ENCODE measurements at places on chromosomes 5 and 9. TPM values are rescaled to one million over a fixed set of nuclear protein-coding genes. Genes with fewer than 3 reads are reported as not detected.

MVB12B gene
- total RNA-seq: 7.8 TPM

SHISAL2B gene
- not detected for total RNA-seq

- H3K27ac ChIP-seq: no peak overlapping the region
- DNase-seq: no peak
- peaks cover 20% of the 10 kb centered on the region for H3K4me1 ChIP-seq
- no peaks in the 10 kb centered on the region for H3K27me3 ChIP-seq
Measured at GRCh38 chr9:91429501-91429900, 5.9 kb upstream of the NFIL3 start.

- DNase-seq: no peak
- H3K27ac ChIP-seq: no peak overlapping the region
- H3K4me1 ChIP-seq: no peaks in the 10 kb centered on the region
- H3K27me3 ChIP-seq: no peaks in the 10 kb centered on the region
- no peaks in the 10 kb centered on the region for H3K36me3 ChIP-seq
- H3K4me3 ChIP-seq: no peak overlapping the region
Measured at GRCh38 chr5:32297181-32298058, 15.3 kb downstream of the MTMR12 start.

GRCh38 chr9:117744369-117744768 lies 40.2 kb downstream of the TLR4 start:
- no peaks in the 10 kb centered on the region for H3K4me1 ChIP-seq
- no peak for DNase-seq
- no peaks in the 10 kb centered on the region for H3K27me3 ChIP-seq
- no peak overlapping the region for H3K27ac ChIP-seq

All from SJSA1 (cell line).